ENCODE measurements at places on chromosomes 2 and 18.

GRCh38 chr2:157367704-157368103 is 42.1 kb upstream of the ERMN start:
- DNase-seq, result no peak

GRCh38 chr2:43217228-43218154 is 8.9 kb downstream of the ZFP36L2 start:
- DNase-seq, result no peak

GRCh38 chr2:150548527-150548926 is 61.1 kb upstream of the RND3 start:
- DNase-seq, result no peak

DNA sequence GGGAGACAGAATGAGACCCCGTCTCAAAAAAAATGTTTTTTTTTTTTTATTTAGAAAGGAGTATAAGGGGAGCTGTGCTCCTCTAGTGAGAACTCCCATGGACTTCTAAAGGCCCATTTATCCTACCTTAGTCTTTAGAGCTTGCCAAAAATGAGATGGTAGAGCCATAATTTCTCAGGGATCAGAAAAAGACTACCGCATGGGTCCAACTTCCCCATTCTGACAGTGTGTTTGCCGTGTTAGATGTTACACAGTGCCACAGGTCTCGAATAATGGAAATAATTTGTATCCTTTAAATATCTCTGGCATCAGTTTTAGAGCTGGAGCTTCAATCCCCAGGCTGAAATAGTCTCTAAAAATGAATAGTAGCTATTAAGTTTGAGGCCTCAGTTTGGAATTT is 6.0 kb upstream of the SLC39A10 start:
- no peak for DNase-seq

DNA sequence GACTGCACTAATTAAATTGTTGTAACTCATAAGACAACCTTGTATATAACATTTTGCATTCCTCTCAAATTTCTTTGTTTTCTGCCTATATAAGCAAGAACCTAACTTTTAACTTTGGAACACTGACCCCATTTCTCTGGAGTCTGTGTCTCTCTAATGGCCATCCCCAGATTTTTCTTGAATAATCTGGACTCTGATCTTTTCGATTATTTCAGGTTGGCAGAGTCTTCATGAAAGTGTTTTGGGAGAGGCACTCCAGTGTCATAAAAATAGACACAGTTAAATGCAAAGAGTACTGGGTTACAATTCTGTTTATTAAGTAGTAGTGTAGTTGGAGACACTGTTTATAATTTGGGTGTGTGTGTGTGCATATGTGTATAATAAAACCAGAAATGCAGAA is 1467.7 kb upstream of the CELF4 start:
- DNase-seq, result no peak

DNA sequence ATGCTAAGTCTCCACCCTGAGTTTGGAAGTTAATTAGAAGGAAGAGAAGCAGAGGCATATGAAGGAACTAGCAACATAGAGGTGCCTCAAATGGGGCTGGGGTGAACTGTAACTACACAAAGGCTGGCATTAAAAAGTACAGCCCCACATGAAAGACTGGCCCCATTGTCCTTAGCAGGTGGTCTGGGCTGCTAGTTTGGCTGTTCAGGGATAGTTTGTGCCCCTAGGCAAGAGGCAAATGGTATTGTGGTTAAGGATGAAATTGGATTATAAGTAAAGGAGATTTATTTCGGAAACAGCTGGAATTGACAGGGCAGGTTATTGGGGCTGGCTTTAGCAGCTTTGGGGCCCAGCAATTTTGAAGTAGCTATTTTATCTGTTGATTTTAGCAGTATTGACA is 365.7 kb upstream of the TNP1 start:
- DNase-seq, result no peak

- no peak for DNase-seq
Observed at GRCh38 chr2:46644690-46645385, 165.5 kb downstream of the TMEM247 start.

DNA sequence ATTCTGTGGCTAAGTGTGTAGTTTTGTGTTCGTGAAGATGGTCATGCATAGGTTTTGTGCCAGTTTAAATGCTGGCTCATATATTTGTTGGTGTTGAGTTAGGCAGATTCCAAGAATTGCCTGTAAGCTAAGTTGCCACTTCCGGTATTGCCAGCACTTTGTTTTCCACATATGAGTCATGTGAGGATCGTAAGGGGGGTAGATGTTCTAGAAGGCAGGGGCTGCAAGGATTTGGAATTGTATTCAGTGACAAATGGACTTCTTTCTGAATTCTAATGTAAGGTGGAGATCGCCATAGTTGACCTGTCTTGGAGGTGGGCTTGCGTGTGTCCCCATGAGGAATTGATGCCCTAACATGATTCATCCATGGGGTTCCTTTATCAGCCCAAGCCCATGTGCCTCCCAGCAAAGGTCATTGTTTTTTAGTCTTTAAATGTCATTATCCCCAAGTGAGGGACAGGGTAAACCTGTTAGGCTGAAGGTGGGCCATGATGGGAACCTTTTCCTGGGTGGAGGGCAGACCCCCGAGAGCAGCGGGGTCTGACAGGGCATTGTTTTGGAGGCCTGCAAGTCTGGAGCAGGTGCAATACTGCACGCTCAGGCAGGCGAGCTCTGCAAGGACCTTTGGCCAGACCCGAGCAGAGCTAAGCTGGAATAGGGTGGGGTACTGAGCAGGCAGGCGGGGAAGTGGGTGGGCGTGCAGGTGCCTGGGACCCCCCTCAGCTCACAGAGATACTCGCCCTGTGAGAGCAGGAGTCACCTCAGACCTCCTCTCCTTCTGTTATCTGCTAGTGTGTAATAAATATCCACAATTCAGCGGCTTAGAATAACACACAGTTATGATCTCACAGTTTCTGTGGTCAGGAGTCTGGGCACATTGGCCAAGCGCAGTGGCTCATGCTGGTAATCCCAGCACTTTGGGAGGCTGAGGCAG is 77.4 kb downstream of the LRRFIP1 start:
- no peak for DNase-seq

DNA sequence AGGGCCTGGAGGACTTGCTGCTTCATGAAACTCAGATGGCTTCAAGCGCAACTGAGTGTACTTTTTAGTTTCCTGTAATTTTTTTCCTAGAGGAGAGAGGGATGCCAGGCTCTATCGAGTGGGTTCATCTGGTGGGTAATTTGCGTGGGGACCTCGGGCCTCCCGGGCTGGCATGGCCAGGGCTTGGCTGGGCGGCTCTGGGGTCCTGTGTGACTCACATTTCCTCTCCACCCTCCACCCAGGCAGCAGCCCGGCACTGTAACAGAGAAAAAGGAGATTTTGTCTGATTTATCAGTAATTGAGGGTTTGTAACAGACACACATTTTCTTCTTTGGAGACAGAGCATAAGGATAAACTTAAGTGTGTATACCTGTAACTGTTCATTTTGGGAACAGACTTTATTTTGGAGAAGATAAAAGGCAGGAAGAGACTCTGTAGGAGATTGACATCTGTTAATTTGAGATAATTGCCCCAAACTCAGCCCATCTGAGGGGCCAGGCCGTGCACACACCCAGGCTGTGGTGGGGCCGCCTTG is 64.3 kb downstream of the NFATC1 start:
- DNase-seq, result no peak

All from activated CD4-positive, alpha-beta memory T cell treated with anti-CD3 and anti-CD28 coated beads, Interleukin-2, amount 10 ng/mL, durations not matched to agents 7 days and 5 days (primary cell).